ENCODE measurements at places on chromosomes 5 and 9.

GRCh38 chr5:95086927-95087815 is 197.7 kb downstream of the MCTP1 start:
- no peak overlapping the region for H3K4me3 ChIP-seq
- no peaks in the 10 kb centered on the region for H3K36me3 ChIP-seq
- no peak for DNase-seq
- peaks cover 11% of the 10 kb centered on the region for H3K4me1 ChIP-seq

- no peaks in the 10 kb centered on the region for H3K27me3 ChIP-seq
- H3K4me3 ChIP-seq: no peak overlapping the region
- H3K27ac ChIP-seq: no peak overlapping the region
- H3K4me1 ChIP-seq: no peaks in the 10 kb centered on the region
- DNase-seq: no peak
- H3K36me3 ChIP-seq: peaks cover 33% of the 10 kb centered on the region
Measured at GRCh38 chr9:20980832-20981455, 50.5 kb downstream of the HACD4 start.

- no peak overlapping the region for H3K4me3 ChIP-seq
- DNase-seq: no peak
- H3K27me3 ChIP-seq: no peaks in the 10 kb centered on the region
- peaks cover 72% of the 10 kb centered on the region for H3K36me3 ChIP-seq
- no peaks in the 10 kb centered on the region for H3K4me1 ChIP-seq
Measured at GRCh38 chr9:36623280-36623679, 50.6 kb downstream of the MELK start.

DNA sequence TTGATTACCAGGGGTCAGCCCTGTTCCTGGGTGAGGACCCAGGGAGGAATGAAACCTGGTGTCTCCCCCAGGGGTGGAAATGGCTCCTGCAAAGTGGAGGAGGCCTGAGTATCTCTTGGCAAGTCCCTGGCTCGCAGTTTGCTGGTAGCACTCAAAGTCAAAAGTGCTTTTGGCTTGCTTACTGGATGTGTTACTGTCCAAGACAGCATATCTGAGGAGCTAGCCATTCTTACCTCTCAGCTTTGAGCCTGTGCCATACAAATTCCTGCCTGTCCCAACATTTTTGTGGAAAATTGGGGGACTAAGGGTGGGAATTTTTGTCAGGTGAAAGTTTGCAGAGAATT is 9.9 kb downstream of the ZNF618 start:
- no peak for DNase-seq
- no peak overlapping the region for H3K27ac ChIP-seq
- H3K27me3 ChIP-seq: no peaks in the 10 kb centered on the region
- H3K36me3 ChIP-seq: no peaks in the 10 kb centered on the region
- 0 out of 2 replicates have a peak, but pooled peaks cover 3% of the 10 kb centered on the region for H3K4me1 ChIP-seq

DNA sequence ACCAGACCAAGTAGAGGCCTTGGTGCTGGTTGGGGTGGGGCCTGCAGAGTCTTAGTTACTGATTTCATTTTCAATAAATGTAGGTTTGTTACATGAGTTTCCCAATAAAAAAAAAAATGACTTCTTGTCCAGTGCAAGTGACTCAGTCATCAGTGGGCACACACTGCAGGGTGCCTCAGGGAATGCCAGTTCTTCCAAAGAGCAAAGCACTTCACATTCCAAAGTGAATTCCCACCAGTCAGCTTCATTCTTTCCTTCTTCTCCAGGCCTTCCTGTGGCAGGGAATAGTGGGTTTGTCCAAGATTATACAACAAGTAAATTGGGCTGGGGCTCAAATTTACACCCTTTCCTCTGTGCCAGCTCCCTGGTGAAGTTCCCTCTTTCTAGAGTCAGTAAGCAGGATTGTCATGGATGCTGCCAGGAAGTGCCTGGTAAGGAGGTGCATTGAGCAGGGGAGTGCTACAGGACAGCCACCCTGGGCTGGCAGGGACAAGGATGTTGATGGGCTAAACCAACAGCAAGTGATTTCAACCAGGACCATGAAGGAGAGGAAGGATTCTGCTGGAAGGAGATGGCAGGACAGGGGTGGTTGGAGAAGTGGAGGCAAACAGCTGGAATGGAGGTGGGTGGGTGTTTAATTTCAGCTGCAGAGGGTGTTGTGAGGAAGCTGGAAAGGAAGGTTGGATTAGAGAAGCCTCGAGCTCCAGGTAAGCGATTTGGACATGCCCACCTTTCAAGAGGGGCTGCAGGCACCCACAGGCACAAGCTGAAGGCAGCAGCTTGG is 3.7 kb upstream of the B4GALT7 start:
- DNase-seq: no peak
- peaks cover 43% of the 10 kb centered on the region for H3K4me1 ChIP-seq
- peaks cover 37% of the 10 kb centered on the region for H3K36me3 ChIP-seq
- H3K27me3 ChIP-seq: no peaks in the 10 kb centered on the region
- H3K27ac ChIP-seq: no peak overlapping the region
